ENCODE measurements at places on chromosomes 1 and 21.

- DNase-seq = no peak
Observed at GRCh38 chr1:210901981-210902770, 231.8 kb downstream of the KCNH1 start.

DNA sequence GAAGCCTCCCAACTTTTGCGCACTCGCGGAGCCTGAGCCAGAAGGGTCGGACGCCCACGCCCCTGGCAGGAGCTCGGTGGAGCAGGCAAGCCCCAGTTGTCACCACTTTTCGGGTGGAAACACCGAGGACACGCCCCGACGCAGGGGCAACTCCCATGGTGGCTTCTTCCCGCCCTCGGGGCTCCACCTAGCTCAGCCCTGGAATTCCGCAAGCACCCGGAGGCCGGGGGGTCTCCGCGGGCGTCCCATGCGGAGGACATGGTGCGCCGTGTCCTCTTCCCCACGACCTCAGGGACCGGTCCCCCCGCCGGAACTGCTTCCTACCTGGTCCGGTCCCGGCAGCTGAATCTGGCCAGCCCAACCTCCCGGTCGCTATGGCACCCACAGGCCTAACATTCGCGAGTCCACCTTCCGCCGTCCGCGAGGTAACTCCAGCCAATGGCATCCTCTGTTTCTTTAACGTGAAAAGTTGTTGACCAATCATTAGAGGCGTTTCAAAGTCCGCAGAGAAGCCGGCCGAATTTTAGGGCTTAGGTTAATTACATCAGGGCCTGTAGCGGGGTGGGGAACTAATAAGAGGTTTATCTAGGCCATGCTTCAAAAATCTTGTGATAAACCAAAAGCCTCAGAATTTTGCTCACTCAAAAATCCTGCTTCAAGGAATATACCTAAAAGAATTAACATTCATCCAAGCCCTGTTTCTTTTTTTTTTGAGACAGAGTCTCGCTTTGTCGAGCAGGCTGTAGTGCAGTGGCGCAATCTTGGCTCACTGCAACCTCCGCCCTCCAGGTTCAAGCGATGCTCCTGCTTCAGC lies at the start of gene STPG1:
Gene STPG1, minus strand, starts transcription at position 433 of the 814 bp plus-strand sequence. CDS start 12,394 bp downstream, outside the sequence.
- peak; percentile 67 for DNase-seq

- no peak for DNase-seq
Observed at GRCh38 chr1:8625981-8626898, 191.2 kb downstream of the RERE start.

DNA sequence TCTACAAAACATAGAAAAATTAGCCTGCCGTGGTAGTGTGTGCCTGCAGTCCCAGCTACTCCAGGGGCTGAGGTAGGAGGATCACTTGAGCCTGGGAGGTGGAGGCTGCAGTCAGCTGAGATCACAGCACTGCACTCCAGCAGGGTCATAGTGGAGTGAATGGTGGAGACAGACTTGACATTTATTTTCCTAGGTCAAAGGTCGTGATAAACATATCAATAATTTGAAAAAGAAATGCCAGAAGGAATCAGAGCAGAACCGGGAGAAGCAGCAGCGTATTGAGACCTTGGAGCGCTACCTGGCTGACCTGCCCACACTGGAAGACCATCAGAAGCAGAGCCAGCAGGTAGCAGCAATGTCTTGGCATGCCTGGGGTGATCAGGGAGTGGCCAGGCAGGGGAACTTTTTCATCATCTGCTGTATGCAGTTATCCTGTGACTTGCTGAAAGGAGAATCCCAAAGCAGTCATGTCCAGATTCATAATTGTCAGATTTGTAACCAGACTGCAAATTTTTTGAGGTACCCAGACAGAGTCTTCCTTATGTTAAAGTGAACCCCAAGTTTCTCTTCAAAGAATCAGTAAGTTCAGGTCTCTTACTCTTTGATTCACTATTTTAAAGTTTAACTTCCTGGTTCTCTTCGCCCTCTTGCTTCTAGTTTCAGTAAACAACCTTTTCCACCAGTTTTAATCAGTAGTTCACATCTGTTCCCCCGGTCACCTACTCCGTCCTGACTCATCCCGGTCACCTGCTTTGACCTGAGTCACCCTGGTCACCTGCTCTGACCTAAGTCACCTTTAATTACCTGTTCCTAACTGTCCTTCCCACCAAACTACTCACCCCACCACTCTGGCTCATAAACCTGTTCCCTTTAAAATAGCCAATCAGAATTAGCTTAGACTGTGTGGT lies 11.3 kb upstream of the SH3BGRL3 start:
- no peak for DNase-seq

DNA sequence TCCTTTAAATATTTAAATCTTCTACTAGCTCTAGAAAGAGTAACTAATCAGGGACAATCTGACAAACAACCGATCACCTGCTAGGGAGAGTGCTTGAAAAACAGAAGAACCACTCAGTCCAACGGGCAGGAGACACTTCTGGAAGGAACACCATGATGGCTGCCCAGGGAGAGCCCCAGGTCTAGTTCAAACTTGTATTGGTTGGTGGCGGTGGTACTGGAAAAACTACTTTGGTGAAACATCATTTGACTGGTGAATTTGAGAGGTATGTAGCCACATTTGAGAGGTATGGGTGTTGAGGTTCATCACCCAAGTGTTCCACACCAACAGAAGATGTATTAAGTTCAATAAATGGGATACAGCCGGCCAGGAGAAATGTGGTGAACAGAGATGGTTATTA lies 4.8 kb upstream of the WDR47 start:
- DNase-seq = no peak

DNA sequence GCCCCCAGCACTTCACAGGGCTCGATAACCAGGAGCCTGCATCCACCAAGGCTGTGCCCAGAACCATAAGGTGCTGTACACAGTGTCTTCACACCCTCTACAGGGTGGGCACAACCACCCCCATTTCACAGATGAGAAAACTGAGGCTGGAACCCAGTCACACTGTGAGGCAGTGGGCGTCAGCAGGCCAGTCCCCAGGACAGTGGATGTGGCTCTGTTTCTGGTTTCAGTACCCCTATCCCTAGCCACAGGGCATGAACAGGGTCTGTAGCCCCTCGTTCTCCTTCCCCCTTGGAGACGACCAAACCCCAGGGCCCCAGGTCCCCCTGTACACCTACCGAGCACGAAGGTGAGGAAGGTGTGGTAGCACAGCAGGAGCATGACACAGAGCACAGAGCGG lies 27.6 kb downstream of the TTC39A start:
- no peak for DNase-seq

DNA sequence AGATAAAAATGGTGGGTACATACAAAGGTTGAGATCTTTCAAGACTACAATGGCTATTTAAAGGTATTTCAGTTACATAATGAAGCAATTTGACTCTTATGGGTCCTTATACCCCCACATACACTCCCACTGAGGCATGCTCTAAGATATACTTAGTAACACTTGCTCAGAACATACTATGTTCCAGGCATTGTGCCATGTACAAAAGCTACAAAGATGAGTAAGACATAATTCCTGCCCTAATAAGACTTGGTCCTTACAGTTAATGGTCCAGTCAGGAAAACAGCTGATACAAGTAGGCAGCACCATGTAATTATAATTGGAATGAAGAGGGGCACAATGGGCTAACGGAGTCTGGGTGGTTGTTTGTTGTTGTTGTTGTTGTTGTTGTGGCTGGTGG lies 166.7 kb upstream of the BEND5 start:
- DNase-seq = no peak

DNA sequence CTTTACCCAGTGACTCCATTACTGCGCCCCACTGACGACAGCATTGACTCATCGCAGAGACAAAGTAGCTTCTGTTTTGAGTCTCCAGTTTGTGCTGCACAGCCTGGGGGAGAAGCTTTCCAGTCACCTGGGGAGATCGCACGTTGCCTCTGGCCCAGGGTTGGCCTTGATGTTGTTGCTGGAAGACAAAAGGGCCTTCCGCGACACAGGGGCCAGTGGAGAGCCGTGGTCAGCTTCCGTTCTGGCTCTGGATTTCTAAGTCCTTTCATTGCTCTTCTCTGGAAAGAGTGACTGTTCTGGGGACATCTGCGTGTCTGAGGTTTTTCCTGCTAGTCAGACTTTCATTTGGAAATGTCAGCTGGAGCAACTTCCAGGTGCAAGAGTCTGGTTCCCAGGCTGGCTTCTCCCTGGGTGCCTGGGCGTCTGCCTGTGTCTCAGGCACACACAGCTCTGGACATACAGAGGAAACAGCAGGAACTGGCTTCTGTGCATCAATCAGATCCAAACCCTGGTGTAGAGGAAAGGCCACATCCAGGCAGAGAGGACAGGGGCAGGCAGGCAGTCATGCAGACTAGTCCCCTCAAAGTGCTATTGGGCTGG lies 257.0 kb downstream of the SIPA1L2 start:
- DNase-seq = no peak

DNA sequence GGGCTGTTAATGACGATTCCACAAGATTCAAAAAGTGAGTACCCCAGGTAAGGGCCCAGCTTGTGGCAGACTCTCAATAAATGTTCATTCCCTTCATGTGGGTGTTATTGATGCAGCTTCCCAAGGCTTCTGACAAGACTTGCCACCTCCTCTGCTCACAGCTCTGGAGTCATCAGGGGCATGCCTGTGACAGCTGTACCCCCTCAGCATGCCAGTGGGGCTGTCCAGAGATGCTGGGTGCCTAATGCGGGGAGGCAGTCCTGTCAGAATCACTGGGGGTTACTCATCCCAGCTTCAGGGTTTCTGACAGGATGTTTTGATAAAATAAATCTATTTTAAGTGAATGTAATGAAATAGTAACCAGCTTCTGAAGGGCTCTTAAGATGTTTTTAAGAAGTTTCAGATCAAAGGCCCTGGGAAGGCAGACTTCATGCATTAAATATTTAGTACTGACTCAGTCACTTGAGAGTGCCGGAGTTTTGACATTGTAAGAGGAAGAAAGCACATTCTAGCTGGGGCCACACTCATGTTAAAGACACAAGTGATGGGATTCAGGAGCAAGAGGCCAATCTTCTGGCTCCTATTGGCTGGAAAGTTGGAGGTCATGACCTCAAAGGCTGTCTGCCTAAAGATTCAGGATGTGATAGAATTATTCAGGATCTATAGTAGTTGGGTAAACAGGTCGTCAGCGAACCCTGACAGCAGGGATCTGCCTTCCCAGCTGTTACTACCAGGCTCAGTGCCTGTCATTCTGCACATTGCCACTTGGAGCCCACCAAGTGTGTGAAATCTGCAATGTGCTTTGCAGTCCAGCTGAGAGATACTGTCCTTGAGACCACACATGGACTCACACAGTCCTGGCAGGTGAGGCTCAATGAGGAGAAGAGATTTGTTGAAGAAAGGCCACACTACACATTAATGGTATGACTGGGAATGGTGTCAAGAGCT lies 239.6 kb upstream of the BEND5 start:
- no peak for DNase-seq

DNA sequence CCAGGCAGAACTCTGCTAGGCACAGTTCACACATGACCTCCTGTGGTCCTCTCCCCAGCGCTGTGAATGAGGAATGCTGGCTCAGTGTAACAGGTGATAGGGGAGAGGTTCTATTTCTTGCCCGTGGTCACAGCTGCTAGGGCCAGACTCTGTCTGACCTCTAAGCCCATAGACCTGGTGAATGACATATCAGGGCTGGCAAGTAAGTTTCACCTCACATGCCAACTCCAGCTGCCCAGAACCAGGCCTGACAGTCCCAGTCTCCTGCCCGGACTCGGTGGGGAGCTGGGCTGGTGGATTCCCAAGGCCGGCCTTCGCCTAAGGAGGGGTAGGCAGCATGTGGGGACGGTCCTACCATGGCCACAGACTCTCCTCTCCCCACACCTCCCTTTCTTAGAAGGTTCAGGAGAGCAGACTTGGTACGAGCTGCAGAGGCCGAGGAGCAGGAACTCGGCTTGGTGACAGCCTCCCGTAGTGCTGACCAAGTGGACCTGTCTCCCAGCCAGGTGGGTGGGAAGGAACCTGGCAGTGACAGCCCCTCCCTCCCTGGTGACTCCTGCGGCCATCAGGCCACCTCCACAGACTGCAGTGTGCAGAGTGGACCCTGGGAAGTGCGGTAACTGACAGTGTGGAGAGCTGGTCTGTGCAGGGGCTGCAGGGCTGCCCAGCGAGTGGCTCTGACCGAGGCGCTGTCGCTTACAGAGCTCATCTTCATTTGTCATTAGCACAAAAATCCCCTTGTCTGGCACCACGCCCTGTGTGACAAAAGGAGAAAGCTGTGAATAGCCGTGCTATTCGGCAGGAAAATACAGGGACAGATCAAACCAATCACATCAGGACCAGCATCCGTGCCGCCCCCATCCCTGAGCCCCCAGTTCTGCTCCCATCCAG lies 74.6 kb downstream of the SCCPDH start:
- no peak for DNase-seq

GRCh38 chr1:207283421-207283820 lies 38.1 kb upstream of the CD55 start:
- DNase-seq = no peak

GRCh38 chr1:60223158-60223557 lies 149.6 kb upstream of the C1orf87 start:
- DNase-seq = no peak

- DNase-seq = no peak
Observed at GRCh38 chr1:30730346-30731108, 7.1 kb upstream of the MATN1 start.

DNA sequence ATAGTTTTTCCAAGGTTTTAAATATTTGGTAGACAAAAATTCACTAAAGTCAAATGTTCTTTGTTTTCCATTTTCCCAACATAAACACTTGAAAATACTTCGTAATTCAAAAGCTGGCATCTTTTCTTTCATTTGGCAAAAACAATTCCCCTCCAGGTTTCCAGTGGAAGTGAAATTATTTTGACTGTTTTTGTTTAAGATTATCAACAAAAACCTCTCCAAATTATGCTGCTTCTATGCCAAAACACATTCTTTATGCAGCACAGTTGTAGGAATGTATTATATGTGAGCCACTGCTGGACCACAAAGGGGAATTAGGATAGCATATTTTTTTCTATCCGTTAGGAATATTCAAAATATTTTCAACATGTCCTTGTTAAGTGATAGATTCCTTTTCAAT lies 44.1 kb downstream of the SLC5A9 start:
- no peak for DNase-seq

- no peak for DNase-seq
Observed at GRCh38 chr1:151476083-151476482, 16.8 kb upstream of the POGZ start.

DNA sequence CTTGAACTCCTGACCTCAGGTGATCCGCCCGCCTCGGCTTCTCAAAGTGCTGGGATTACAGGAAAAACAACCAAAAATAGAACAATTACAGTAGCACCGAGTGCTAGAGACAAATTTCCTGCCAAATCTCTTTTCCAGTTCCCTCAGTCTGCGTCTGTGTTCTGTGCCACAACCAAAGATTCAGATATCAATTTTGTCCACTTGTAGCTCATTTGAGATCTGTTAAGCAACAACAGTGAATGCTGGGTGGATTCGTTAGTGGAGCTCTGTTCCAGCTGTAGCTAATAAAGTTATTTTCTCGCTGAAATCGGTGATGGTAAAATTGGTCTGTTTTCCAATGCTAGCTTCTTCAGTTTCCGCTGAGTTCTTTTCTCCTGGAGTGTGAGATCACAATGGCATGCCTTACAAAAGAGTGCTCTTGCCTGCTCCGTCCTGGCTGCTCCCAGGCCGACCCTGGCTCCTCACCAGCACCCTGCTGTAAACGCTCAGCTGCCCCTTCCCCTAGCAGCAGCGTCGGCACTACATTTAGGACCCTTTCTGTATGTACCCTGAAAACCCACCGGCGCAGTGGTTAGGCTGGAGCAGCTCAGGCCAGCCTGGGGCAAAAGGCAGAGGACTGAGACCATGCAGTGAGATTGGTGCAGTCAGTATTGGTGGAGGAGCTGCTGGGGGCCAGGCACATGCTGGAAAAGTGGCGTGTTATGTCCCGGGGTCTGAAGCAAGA lies 395.4 kb downstream of the KIF26B start:
- DNase-seq = no peak
